ENCODE measurements at places on chromosomes 7 and 10.

- DNase-seq: no peak
Observed at GRCh38 chr10:33684211-33684611, 349.7 kb upstream of the NRP1 start.

GRCh38 chr10:129958629-129959543 is 5.2 kb downstream of the EBF3 start:
- no peak for DNase-seq

DNA sequence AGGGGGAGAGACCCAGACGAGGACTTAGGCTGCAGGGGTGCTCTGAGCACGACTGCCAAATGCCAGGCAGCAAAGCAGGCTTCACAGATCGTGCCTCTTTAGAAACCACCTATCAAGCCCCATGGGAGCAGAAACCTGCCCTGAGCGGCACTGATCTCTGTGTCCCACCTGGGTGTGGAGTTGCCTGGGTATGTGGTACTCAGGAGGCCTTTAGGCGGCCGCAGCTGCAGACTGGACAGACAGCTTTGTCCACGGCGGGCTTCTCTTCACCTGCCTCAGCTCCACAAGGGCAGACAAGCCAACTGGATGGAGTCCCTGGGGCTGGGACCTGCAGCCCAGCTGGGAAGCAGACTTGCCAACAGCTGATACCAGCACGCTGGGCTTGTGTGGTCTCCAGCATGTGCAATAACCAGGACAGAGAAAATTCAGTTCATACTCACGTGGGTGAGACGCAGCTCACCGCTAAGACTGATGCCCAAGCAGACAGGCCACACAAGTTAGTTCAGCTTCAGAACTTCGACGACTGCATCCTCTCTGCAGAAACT is 163.2 kb downstream of the EBF3 start:
- DNase-seq: no peak

GRCh38 chr7:86833360-86833759 is 189.7 kb downstream of the GRM3 start:
- DNase-seq: no peak

DNA sequence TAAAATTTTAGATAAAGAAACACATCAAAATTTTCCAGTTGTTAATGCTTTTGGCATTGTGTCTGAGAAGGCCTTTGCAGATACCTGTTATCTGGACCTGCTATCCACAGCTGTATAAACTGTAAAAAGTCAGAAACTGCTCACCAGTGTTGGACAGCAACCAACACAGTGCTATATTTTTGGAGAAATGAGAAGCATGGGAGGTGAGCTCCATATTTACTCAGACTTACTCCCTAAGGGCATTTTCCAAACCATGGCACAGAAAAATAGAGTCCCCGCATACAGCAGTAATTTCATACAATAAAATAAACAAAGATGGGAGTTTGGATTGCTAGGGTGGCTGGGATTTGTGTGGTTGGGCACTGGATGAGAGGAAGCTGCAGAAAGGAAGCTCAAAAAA is 136.3 kb upstream of the GLI3 start:
- no peak for DNase-seq

DNA sequence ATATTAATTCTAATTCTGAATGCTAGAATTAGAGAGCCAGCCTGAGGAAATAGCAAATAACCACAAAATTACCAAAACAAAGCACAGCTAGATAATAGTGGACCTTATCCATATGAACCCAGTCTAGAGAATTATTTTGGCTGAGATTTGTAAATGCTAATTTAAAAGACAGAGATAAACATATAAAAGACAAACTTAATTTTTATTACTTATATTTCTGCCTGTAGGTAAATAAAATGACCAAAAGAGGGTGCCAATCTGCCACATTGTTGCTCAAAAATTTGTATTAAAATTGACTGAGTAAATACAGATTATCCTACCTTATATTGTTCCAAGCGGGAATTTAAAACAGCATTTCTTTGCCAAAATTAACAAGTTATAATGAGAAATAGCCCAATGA is 20.2 kb downstream of the RTKN2 start:
- no peak for DNase-seq

- DNase-seq: no peak
Observed at GRCh38 chr7:31171216-31171785, 119.2 kb downstream of the ADCYAP1R1 start.

DNA sequence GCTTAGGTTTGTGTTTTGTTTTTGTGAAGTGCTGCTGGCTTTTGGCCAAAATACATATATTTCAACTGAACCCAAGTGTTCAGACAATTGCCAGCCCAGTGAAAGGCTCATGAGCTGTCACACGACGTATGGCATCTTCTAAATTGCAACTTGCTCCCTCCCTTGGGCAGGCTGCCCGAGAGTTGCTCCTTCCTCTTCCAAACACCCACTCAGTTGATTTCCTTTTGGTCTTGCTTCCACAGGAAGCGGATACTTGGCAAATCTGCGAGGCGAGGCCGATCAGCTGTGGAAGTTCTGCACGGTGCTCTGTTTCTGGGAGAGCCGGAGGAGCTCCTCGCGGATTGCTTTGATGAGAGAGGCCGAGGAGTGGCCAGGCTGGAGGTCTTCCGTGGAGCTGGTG is 39.6 kb upstream of the ATP6V0A4 start:
- DNase-seq: no peak

GRCh38 chr10:120460186-120460585 is 3.2 kb downstream of the PLPP4 start:
- no peak for DNase-seq

DNA sequence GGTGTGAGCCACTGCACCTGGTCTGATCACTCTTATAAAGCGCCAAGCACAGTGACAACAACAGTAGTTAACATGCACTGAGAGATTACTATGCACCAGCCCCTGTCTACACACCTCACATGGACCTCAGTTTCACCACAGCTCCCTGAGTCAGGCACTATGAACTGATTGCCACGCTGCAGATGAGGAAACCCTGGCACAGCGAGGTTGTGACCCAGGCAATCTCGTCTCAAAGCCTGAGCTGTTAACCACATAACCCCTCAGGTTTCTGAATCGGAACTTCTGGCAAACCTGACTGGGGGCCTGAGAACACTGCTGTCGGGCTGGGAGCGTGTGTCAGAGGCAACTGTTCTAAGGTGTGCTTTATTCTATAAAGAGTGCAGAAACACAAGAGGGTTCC is 150.8 kb downstream of the RNF216 start:
- DNase-seq: no peak

- no peak for DNase-seq
Observed at GRCh38 chr7:47587976-47588375, 6.1 kb upstream of the TNS3 start.

DNA sequence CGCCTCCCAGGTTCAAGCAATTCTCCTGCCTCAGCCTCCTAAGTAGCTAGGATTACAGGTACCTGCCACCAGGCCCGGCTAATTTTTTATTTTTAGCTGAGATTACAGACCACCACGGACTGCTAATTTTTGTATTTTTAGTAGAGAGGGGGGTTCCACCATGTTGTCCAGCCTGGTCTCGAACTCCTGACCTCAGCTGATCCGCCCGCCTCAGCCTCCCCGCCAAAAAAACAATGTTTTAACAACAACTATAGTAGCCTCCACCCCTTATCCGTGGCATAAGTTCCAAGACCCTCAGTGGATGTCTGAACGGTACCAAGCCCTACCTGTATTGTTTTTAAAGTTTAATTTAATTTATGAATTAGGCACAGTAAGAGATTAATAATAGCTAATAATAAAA is 48.2 kb downstream of the GNA12 start:
- no peak for DNase-seq

DNA sequence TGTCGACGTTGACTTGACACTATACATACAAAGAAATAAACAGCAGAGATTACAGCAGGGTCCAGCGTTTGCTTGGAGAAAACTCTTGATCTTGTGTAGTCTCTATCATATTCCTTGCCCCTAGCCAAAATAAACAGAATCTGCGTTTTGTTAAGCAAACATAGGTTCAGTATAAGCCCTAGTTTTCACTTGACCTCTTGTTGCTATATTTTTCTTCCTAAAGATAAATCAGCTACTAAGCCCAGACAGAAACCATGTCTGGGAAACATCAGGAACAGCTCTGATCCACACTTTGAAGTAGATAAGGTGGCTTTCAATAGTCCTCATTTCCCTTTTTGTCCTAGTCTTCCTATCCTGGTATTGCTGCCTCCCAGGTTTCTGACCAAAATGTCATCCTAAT is 328.2 kb upstream of the MAGI2 start:
- DNase-seq: no peak

DNA sequence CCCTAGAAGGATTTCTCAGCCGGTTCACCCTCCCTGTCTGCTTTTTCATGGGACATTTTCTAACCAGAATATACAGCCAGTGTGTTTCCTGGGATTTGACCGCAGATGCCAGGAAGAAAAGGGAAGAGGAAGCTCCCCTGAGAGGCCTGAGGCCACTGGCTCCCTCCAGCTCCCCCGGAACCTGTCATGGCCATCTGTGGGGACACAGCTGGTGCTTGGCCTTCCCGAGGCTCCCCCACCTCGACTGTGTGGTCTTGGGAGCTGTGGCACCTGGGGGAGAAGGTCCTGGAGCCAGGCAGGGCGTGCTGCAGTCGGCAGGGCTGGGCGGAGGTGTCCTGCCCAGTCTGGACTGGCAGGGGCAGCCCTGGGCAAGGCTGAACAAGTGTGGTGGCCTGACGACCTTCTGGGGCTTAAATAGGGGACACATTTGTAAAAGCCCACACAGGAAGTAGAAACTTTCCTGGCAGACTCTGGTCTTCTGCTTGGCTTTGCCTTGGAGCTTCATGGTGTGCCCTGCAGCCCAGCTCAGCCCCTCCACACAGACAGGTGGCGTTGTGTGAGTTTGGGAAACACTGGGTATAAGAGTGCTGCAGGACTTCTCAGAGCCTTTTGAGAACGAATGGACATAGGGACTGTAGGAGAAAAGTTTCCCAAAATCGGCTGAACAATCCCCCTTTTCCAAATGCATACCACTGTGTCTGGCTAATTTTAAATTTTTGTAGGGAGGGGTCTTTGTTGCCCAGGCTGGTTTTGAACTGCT is 6.8 kb downstream of the BRI3 start:
- DNase-seq: no peak

GRCh38 chr7:75905785-75906604 is 9.0 kb upstream of the POR start:
- peak; percentile 19 for DNase-seq

DNA sequence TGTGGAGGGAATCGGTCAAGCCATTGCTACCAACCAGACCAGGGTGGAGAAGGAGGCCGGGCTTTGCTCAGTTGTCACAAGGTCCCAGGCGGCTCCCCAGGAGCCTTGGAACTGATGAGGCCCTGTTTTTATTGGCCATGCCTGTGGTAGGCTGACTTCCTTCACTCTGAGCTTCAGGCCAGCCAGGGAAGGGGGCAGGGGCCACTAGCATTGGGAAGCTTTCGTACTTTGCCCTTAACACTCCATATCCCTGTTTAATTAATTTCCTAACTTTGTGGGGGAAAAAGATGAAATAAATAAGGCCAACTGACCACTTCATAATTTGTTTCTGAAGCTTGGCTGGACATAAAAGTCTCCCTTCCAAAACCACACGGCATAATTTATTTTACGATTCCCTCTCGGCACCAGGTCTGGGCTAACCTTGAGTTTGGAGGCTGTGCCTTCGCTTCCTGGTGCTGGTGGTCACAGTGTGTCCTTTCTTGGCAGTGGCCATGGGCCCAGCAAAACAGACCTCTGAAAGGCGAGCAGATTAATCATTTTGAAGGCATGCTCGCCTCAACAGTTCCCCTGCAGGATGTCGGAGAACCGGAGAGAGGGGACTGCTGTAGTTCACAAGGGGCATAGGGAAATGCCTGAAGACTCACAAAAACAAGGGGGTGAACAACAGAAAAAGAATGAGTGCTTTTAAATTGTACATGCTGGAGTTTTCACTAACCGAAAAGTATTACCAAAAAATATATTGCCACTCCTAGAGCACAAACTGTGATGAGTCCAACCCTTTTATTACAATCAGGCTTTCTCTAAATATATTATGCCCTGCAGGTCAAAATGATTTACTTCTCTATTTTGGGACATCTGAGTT is 966.0 kb downstream of the LRMDA start:
- peak; percentile 60 for DNase-seq

DNA sequence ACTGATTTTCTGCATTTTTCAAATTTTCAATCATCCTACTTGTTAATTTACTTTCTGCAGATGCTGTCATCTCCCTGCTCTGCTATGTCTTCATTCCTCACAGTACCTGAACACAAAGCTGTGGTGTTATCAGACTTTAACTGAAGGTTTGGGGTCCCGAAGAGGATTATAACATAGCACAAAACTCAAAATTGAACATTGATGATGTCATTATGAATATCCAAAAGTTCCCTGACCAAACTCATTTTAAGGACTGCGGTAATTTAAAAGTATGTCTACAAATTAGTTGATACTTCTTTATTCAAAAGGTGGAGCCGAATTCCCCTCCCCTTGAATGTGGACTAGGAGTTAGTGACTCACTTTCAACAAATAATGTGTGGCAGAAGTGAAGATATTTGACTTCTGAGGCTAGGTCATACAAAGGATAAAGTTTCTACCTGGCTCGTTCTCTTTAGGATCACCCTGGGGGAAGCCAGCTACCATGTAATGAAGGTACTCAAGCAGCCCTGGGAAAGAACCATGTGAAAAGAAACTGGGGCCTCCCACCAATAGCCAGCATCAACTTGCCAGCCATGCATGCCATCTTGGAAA is 6.4 kb upstream of the ENTPD7 start:
- no peak for DNase-seq

- DNase-seq: no peak
Observed at GRCh38 chr7:20217193-20217948, at the start of gene MACC1. Gene MACC1, minus strand, starts transcription at chr7:20217384. Its CDS starts 55,522 bp downstream, at chr7:20161862.

GRCh38 chr7:93890041-93890463 is 501 bp downstream of the TFPI2 start:
- no peak for DNase-seq

DNA sequence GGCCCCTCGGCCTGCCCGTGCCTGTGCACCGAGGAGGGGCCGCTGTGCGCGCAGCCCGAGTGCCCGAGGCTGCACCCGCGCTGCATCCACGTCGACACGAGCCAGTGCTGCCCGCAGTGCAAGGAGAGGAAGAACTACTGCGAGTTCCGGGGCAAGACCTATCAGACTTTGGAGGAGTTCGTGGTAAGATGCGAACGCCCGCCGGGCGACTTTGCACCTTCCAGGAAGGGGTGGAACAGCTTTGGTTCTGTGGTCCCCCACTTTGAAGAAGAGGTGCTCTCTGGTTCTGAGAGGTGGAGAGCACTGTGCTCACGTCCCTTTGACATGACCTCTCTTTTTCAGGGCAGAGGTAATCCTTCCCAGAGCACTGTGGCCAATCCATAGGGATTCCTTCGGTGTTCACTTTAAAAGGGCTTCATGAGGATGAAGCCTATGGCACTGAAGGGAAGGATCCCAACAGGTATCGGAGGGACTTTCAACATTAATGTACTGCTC is 2.6 kb downstream of the VWC2 start:
- DNase-seq: no peak
